Retina (tissue), 1 donor: ENCODE measurements at places on chromosomes 5 and 9.

DNA sequence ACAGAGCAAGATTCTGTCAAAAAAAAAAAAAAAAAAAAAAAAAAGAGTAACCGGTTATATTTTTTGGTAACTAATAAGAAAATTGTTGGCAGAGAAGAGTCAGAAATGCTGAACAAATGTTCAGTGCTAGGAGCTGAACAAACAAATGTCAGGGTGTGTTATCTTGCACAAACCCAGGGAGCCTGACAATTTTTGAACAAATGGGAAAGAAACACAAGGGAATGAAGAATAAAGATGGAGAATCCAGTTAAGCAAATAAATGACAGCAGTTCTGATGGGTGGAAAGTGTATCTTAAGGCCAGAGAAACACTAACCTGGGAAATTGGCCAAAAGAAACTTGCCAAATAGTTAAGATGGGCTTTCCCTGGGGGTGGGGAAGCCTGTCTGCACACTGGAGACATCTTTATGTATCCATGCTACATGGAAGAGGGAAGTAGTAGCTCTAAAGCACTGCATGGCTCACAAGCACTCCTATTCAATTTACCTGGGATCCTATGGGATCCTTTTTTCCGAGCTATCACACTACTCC is 23.7 kb downstream of the KLHL3 start:
- DNase-seq, result no peak

DNA sequence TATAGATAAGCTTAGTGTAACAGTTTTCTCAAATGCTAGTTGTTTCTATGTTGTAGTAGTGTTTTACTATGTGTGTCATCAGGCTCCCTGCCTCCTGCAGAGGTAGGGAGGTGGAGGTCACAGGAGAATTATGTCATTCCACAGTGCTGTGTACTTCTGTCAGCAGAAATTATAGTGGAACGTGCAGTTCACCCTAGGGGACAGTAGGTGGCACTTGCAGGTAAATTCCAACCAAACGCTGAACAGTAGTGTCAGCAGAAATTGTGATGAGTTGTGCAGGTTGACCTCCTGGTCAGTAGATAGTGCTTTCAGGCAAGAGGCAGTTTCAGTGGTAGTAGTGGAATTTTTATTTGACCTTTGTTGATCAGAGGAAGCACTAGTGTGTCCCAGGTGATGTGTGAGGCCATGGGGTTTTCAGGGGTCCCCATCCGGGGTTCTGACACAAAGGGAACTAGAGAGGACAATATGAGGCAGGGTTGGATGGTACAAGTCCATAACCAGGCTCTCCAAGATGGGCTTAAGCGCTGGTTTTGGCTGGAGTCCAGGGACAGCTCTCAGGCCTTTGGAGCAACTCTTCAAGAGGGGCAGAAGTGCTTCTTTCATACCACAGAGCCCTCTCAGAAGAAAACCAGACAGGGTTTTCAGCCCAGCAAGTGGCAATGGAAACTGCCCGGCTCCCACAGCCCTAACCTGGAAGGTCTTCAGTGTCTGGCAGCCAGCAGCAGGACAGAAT is 402.9 kb downstream of the CYLC2 start:
- peak; percentile 50 for DNase-seq

- no peak for DNase-seq
These were observed 47.3 kb downstream of the MTRR start for GRCh38 chr5:7916171-7916804.

DNA sequence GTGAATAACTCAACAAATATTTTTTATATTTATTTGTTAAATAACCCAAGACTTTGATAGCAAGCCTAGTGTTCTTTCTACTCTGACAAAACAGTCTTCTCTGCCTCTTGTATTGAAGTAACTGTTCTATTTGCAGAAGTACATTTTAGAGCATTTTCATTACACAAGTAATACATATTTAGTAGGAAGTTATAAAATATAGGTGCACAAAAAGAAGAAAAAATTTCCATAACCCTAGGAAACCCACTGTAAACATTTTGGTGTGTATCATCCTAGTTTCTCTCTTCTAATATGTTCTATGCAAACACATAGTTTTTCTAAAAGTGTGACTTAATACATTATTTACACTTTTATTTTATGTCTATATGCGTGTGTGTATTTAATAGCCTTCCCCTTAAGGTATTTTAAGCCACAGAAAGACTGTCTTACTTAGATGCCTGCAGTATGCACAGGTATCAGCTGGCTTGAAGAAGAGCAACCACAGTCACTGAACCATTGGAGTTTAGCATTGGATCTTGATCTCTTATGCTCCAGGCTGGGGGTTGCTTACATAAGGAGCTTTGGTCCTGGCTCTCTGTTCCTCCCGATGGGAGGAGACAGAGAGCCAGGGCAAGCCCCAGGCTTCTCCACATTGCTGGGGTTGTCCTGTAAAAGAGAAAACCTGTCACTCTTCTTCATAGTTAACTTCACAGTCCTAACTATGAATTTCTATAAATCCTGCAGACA is 3.8 kb downstream of the SELENOP start:
- no peak for DNase-seq

DNA sequence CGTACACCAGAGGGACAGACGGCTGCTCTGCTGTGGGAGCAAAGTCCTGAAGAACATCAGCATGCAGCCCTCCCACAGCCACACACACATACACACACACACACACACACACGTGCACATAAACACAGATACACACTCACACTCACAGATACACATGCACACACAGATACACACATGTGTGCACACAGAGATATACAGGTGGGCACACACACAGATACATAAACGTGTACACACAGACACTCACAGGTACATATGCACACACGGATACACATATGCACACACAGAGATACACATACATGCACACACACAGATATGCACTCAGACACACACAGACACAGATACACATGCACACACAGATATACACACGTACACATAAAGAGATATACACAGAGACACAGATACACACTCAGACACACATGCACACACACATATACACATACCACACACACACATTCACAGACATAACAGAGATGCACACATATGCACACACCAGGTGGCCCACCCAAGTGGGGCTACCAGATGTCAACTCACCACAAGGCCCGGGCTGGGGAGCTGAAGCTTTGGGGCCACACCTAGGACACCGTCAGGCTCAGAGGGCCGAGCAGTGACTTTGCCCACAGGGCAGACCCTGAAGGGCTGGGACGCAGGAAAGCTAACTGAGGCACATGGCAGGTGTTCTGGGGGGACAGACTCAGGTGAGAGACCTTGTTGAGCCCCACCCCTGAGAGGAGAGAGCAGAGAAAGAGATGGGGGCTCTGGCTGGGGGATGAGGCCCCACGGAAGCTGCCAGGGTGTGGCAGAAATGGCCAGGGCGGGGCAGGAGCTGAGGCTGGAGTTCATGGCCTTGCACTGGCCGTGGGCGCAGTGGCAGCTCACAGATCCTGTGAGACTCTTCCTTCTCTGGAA is 148.6 kb upstream of the PPP1R26 start:
- no peak for DNase-seq

GRCh38 chr5:129653442-129653841 is 94.5 kb upstream of the MINAR2 start:
- no peak for DNase-seq

DNA sequence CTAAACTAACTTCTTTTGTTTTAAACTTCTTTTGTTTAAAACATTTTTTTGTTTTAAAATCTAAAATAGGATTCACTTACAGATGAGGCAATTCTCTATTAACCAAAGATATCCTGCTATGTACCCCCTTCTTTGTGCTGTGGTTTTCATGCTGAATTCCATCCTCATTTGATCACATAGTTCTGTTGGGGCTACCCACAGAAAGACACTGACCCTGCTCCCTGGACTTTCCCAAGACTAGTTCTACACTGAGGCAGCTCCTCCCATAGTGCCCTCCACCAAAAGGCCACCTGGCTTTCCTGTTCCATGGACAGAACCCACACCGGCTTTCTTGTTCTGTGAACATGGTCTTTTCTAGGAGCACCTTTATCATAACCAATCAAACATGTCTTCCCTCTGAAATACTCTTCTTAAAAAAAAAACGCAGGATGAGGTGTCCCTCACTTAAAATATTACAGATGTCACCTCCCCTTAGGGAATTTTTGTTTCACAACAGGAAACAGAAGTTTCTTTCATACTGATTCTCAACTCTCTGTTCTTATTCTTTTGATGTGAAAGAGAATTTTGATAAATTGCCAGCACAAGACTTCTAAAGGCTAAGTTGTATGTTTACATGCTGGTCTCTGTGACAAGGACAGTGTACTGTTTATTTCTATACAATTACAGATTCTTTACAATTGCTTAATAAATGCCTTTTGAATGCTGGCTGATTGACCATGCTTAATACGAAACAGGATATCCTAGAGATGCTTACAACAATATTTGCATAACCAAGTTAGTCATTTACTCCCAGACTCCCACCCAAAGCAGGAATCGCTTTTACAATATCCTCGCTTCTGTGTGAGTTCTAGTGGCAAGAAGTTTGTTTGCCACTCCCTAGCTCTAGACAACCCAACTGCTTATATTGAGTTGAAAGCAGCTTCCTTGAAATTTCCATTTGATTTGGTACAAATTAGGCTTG is 300.4 kb downstream of the DTWD2 start:
- no peak for DNase-seq

GRCh38 chr5:116424258-116424615 is 150.4 kb downstream of the SEMA6A start:
- DNase-seq, result no peak

GRCh38 chr5:38595132-38595745 is 38.8 kb upstream of the LIFR start:
- no peak for DNase-seq

- DNase-seq, result no peak
These were observed 12.2 kb downstream of the IL9 start for GRCh38 chr5:135883441-135883840.

DNA sequence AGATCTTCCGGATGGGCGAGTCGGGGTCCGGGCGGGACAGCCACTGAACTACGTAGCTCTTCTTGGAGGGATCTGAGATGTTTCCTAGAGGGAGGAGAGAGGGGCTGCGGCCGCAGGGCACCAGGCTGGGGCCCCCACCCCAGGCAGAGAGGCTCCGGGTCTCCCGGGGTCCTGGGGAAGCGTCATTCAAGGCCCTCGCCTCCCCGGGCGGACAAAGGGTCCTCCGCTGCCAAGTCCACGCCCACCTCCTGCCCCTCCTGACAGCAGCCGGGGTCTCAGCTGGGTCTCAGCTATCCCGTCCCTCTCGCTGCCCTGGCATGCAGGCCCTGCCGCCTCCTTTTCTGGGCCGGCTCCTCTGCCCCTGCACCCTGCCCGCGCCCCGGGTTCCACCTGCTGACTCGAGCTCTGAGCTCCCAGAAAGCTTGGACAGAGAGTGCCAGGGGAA is 61.5 kb downstream of the ZNF354C start:
- DNase-seq, result no peak

DNA sequence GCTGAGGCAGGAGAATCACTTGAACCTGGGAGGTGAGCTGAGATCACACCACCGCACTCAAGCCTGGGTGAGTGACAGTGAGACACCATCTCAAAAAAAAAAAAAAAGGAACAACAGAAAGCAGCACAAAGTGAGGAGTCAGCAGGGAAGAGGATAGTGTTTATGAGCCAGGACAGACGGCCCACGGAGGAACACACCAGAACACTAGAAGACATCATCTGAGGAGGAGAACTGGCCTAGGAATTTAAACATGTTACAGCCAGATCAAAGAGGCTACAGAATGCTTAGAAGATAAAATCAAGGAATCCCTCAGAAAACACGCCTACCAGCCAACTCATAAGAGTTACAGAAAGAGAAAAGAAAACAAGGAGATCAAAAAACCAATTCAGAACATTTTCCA is 12.2 kb downstream of the UBAC1 start:
- DNase-seq, result no peak

- peak; percentile 50 for DNase-seq
These were observed 16.0 kb upstream of the PUM3 start for GRCh38 chr9:2859776-2860379.

- no peak for DNase-seq
These were observed 13.5 kb upstream of the B4GALT1 start for GRCh38 chr9:33180526-33181184.

DNA sequence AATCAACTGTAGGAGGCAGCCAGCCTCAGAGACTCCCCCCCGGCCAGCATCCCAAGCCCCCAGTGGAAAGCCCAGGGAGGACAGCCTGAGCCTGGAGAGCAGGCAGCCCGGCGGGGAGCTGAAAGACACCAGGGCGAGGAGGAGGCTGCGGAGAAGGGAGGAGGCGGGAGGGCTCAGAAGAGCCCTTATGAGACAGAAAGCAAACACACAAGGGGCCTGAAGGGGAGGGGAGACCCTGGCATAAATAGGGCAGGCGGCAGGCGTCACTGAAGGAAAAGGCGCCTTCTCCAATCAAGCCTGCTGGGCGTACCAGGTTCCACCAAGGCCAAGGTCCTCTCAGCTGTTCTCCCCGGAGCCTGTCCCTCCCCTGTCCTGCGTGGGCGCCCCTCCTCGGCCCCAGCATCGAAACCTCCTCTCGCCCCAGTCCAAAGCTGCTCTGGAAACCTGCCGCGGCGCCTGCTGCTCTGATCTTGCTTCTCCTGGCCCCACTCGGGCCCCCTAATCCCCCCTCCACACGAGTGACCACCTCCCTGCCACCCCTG is 1.3 kb downstream of the SLC9A3 start:
- DNase-seq, result peak; percentile 77

GRCh38 chr5:148457183-148457620 is 73.4 kb downstream of the FBXO38 start:
- DNase-seq, result peak; percentile 27

- DNase-seq, result no peak
These were observed 17.4 kb downstream of the ERBIN start for GRCh38 chr5:65943771-65944170.

- DNase-seq, result no peak
These were observed 5.9 kb upstream of the QSOX2 start for GRCh38 chr9:136251264-136252115.

DNA sequence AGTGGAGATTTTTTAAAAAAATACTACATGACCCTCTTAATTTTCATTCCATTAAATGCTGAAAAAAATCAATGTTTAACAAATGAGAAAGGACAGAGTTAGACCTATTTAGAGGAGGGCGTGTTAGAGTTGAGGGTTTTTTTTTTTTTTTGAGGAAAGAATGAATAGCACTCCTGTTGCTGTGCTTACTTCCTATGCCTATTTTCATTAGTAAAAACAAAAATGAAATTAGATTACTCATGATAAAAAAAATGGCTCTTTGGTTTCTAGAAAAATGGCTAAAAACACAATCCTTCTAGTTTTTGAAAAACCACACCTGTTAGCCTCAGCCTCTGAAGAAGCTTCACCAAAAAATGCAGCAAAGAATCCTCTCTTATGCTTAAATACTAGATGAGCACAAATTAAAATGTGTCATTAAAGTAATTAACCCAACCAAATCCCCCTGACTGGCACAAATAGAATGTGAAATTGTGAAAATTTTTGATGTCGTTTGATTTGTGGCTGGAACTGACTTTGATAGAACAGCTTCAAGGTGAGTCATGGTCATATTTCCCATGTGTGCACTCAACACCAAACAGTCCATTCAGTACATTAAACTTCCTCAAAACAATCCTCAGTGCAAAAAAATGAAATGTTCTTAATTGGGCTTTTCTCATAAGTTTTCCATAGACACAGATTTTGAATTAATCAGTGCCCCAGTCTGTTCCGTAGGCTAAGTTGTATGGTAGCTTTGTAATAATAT is 98.0 kb downstream of the MACIR start:
- DNase-seq, result no peak
